Myometrial cell (primary cell): ENCODE measurements at places on chromosomes 11 and 22. TPM values are rescaled to one million over a fixed set of nuclear protein-coding genes. Genes with fewer than 3 reads are reported as not detected.

The SMTNL1 gene
- not detected in 2 replicates for total RNA-seq

The EMID1 gene
- total RNA-seq = not detected in 2 replicates

The ACRV1 gene
- not detected in 2 replicates for total RNA-seq

The GRIK4 gene
- total RNA-seq = not detected in 2 replicates

The FAM227A gene
- total RNA-seq = 0.58 and 1.8 TPM in 2 replicates

The ARHGAP20 gene
- total RNA-seq = 1.2 and 2.3 TPM in 2 replicates

The CTTN gene
- 179 and 189 TPM in 2 replicates for total RNA-seq

The C11orf52 gene
- total RNA-seq = not detected in 2 replicates

The FXYD6 gene
- total RNA-seq = not detected in 2 replicates

The IFITM10 gene
- not detected in 2 replicates for total RNA-seq

The CCDC157 gene
- total RNA-seq = 6.3 and 8.3 TPM in 2 replicates

The APOBEC3B gene
- 28.5 and 29.6 TPM in 2 replicates for total RNA-seq

The CEP57 gene
- 27.3 and 30.3 TPM in 2 replicates for total RNA-seq

The C11orf97 gene
- total RNA-seq = not detected in 2 replicates
